ENCODE measurements at places on chromosomes 7 and 10.

GRCh38 chr10:72610466-72610865, 15.4 kb downstream of the MICU1 start:
- no peak for DNase-seq

DNA sequence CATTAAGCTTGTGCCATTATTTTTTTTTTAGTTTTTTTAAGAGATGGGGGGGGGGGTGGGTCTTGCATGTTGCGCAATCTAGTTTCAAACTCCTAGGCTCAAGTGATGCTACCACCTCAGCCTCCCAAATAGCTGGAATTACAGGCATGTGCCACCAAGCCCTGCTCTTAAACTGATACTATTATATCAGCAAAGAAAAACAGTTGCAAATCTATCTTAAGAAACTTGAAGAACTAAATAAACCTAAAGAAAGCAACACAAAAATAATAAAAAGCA, 47.5 kb downstream of the BRAF start:
- no peak for DNase-seq

DNA sequence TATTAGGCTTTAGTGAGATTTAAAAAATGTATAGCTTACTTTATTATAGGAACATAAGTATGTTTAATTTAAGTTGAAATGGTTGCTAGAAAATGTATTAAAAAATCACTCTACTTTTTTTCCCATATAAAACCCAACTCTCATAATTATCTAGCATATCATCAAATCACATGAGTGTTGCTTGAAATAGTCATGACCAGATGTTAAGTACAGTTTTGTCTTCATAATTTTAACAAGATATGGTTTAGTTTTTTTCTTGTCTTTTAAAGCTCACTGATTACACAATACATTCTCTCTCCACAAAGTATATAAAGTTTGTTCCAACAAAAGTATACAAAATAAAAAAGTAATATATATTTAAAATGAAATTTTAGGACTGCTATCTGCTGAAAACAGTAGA, 82.8 kb downstream of the HGF start:
- no peak for DNase-seq

- no peak for DNase-seq
Measured at GRCh38 chr10:128566361-128566968, 440.2 kb upstream of the MKI67 start.

GRCh38 chr10:111472445-111472844, 395.6 kb downstream of the ADRA2A start:
- no peak for DNase-seq
